ENCODE measurements at places on chromosomes 7 and 10. TPM values are rescaled to one million over a fixed set of nuclear protein-coding genes. Genes with fewer than 3 reads are reported as not detected.

GRCh38 chr10:24168258-24169170 is 40.4 kb upstream of the KIAA1217 start:
- no peak for DNase-seq

The INSYN2A gene
- total RNA-seq = not detected

GRCh38 chr7:157684909-157685429 is 348.2 kb downstream of the DNAJB6 start:
- no peak for DNase-seq

GRCh38 chr7:127404286-127405072 is 12.0 kb upstream of the ZNF800 start:
- DNase-seq = no peak

The PTPRZ1 gene
- total RNA-seq = 36.8 TPM

DNA sequence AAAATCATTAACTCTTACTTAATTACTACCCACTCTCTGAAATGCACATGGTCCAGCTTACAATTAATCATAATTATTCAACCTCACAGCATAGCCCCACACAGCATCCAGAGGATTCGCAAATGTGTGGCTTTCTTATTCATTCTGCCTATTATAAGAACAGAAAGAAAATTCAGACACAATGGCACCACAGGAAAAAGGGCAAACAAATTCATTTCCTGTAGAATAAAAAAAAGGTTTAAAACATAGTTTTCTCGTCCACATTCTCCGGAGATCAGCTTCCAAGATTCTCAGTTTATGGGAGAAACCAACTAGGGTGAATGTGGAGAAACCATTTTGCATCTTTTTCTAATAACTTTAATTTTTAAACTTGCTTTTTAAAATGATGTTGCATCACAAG is 201.6 kb downstream of the PARD3 start:
- DNase-seq = no peak

The CLCN1 gene
- not detected for total RNA-seq

DNA sequence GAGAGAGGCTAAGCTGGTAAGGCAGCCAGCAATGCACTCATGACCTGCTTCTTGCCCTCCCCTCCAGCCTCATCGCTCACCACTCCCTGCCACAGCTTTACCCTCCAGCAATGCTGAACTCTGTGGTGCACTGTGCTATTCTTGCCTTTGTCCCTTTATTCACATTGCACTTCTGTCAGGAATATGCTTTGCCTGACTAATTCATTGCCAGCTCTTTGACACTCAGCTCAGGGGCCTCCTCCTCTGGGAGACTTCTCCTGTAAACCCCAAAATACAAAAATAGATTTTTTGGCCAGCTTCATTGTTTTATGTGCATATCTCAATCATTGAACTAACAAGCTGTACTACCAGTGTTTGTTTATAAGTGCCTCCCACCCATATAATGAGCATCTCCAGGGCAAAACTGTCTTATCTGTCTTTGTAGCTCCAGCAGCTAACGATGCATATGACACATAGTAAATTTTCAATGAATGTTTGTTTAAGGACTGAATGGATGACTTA is 8.2 kb downstream of the CNNM1 start:
- DNase-seq = peak; percentile 39

- peak; percentile 89 for DNase-seq
Measured at GRCh38 chr7:95577137-95577536, 19.2 kb downstream of the PDK4 start.

Data from SK-MEL-5 (cell line).